ENCODE measurements at places on chromosomes 7 and 10.

DNA sequence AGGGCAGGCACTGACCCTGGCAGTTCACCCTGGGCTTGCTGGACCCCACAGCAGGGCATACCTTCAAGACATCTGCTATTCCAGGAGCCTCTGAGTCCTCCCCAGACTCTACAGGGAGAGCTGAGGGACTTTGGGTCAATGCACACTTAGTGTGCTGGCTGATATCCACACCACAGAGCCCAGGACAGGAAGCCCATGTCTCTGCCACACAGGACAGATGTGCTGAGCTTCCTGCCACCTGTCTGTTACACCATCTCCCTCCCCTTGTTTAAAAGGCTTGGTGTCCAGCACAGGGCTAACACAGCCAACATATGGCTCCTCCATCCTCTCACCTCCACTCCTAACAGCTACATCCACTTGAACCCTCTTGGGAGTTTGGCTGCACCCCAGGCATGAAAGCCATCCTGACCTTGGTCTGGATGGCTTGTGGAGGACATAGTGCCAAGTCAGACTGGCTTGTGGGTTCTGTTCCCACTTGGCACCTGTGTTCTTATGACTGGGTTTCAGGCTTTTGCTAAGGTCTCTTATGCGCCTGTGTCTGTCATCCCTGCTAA, 529.8 kb downstream of the GALNT17 start:
- no peak for DNase-seq

DNA sequence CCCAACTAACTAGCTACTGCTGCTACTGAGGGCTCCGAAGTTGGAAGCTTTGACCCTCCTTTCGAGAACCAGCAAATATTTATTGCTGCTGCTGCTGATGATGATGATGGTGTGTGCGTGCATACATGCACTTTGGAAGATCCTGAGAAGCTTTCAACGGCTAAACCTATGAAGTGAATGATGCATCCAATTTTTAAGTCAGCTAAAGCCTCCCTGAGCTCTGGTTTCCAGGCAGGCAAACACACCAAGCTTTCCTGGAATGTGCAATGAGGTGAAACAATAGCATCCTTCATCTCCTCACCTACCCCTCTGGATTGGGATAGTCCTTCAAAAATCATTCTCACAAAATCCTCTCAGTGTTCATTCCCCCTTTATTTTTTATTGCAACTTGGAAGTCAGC, 13.9 kb downstream of the MACC1 start:
- DNase-seq = no peak

DNA sequence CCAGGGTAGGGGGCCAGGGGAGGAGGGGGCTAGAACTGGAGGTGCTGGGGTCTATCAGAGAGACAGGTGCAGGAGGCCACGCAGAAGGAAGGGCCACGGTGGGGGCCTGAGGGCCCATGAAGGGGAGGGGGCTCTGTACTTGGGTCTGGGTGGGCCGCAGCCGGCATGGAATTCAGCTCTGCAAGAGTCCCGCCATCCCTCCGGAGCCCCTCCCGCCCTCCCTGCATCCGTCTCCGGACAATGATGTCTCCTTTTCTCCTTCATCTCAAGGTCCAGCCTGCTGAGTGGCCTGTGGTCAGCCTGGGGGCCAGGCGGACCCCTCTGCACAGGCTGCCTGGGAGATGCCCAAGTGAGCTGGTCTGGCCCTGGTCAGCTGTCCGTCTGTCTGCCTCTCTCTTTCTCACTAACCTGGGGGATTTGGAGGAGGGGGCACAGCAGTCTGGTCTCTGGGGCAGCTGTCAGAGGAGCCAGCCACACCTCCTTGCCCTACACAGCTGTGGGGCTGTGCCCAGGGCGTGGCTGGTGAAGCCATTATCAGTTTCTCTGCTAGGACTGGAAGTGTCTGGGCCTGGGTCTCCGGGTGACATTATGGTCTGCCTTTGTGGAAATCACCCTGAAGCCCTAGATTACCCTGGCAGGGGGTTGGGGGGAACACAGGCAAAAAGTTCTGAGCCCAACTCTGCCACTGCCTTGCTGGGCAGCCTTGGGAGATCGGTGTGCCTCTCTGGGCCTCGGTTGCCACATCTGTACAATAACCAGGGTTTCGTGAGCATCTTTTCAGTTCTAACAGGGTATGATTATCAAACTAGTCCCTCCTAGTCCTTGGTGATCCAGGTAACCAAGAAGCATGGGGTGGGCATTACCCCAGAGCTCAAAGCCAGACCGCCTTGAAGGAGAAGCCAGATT, 19.0 kb upstream of the HSPB1 start:
- DNase-seq = no peak

DNA sequence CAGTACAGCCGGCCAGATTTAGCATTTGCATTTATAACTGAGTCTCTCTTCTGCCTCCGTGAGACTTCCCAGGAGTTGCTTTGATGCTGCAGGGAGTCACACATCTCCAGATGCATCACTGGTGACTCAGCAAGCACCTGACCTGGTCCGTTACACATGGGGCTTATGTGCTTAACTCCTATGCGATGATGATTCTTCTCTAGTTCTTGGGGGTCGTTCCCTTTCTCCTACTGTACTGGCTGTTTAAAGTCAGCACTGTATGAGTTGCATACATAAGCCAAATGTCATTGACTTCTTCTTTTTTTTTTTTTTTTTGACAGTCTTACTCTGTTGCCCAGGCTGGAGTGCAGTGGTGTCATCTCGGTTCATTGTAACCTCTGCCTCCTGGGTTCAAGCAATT, 13.0 kb upstream of the AKR1E2 start:
- DNase-seq = no peak

GRCh38 chr10:5905854-5906507, 15.9 kb downstream of the FBH1 start:
- DNase-seq = no peak

DNA sequence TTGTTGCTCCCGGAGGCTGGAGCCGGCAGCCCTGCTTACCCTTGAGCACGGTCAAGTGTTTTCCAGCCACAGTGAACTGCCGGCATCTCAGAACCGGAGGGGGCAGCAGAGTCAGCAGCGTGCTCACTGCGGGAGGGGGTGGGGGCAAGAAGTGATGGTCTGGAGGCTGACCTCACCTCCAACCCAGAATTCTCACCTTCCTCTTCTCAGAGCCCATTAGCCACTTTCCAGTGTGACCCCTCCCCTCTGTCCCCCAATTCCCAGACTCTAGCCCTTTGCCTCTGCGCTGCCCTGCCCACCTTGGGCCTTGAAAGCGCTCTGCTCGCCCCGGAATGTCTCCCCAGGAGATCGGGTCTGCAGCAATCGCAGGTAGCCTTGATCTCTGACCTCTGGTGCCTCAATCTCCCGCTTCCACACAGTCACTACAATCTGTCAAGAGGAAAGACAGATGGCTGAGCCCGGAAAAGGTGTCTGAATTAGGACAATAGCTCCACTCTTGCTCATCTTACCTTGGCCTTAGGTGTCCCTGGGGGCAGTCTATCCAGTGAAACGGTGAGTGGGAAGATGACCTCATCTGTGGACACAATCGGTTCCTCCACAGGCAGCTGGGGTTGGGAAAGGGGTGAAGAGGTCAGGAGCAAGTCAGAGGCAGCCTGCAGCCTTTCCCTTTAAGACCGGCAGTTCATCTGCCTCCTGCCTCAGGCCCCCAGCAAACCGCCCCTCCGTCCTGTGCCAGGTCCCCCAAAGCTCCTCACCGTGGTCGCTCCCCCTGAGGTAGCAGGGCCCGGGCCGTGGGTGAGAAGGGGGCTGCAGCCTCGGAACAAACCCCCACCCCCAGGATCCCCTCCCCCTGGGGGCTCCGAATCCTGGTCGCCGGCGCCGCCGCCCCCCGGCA, 942 bp downstream of the TRAPPC14 start:
- no peak for DNase-seq

DNA sequence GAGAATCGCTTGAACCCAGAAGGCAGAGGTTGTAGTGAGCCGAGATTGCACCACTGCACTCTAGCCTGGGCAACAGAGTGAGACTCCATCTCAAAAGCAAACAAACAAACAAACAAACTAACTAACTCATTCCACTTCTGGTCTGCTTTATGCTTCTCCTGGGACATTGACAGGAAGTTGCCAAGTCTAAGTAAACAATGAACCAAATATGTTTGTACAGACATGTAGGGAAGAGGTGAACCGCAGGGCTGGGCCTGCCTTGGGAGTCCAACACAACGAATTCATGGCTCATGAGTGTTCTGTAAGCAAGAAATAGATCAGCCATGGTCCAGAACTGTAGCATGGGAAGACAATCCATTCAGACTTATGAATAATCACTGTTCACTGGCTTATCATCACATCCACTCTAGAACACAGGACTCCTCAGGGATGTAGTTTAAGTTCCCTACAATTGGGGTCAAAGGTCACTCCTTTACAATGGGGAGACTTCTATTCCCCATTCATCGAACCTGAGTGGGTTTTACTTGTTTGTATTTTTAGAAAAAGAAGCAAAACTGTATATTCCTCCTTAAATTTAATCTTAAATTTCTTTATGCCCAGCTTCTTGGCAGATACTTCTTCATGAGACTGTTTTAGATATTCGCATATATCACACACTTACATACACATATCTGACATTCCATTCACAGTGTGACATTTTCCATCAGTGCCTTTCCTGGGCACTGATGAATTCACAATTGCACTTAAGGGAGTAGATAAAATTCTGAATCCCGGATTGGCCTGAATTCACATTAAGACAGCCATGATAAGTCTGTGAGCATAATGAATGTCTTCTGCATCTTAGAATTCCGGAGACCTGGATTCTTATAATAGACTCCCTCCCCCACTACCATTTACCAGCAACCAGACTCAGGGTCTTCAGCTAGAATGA, 159.1 kb upstream of the EEPD1 start:
- no peak for DNase-seq

DNA sequence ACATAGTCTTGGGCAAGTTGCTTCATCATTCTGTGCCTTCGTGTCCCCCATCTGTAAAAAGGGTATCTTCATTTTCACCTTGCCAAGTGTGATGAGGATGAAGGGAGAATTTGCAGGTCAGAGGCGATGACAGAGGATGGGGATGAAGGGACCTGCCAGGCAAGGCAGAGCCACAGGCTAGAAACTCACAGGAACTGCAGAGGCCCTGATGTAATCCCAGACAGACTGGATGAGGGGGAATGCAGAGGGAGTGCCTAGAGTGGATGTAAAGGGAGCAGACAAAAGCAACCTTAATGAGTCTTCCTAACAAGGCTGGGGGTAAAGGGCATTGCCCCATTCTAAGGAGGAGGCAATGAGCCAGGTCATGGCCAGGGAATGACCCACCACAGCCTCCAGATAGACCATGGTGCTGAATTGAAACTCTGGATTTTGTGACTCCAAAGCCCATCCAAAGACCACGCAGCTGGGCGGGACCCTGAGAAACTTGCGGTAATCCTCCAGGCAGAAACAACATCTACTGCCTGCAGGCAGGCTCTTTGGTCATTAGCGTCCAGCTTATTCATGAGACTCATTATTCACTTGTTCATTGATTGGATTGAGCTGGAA, 1.9 kb downstream of the ANTXRL start:
- no peak for DNase-seq

DNA sequence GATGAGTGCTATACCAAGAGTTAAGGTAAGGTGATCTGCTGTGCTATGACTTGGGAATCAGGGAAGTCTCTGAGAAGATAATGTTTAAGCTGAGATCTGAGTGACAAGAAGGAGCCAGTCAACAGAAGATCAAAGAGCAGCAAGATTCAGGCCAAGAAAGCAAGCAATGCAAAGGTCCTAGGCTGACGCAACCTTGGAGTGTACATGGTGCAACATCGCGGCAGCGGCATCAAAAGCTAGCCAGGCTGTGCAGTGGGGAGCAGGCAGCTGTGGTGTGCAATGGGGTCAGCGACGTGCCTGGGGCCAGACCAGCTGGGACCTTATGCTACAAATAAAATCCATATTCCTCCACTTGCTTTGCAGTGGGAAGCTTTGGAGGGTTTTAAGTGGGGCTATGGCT, 324.1 kb downstream of the LRMDA start:
- no peak for DNase-seq

DNA sequence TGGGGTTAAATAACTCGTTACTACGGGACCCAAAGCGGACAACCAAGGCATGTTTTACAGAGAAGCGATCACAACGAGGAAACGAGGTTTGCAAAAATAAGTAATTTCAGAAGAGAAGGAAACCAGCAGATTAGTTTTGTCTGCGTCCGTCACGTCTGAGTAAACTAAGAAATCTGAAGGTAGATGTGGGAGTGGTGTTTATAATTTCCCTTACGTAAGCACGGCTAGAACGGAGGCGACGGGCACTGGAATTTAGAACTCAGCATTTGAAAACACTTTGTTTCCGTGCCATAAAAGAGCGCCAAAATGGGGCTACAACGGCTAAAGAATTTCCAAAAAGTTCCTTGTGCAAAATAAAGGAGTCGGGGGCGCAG, 718 bp upstream of the UMAD1 start:
- peak; percentile 37 for DNase-seq

- DNase-seq = no peak
Measured at GRCh38 chr10:73086816-73087215, 9.8 kb downstream of the P4HA1 start.

GRCh38 chr10:4353059-4353655, 472.9 kb upstream of the AKR1E2 start:
- no peak for DNase-seq

DNA sequence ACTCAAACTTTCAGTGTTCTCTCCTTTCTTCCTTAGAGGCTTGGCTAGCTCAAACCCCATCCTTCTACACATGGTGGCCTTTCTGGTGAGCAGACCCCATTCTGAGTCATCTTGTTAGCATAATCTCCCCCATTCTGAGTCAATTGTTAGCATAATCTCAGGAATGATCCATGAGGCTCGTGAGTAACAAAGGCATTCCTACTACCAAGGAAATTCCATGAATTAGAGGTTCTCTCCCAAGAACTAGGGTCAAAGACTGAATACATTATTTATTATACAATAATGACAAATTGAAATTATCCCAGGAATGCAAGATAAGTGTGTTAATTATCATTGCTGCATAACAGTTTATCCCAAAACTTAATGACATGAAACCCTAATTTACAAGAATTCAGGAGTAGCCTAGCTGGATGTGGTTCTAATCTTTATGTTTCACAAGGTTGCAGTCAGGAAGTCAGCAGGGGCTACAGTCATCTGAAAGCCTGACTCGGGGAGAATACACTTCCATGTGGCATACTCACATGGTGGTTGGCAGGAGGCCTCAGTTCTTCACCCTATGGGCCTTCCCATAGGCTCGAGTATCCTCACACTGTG, 100.2 kb downstream of the MMRN2 start:
- no peak for DNase-seq

- no peak for DNase-seq
Measured at GRCh38 chr10:111034598-111035310, 42.1 kb upstream of the ADRA2A start.

- no peak for DNase-seq
Measured at GRCh38 chr7:158374146-158374545, 213.5 kb downstream of the PTPRN2 start.

- no peak for DNase-seq
Measured at GRCh38 chr7:23454881-23455526, 15.3 kb downstream of the IGF2BP3 start.
